ENCODE measurements at places on chromosomes 7 and 10.

- no peak for DNase-seq
These were observed at the start of gene ASB4 for GRCh38 chr7:95485391-95486123. TSS of gene ASB4 (plus strand) at chr7:95485943. CDS start at chr7:95485972, 29 bp downstream.

- DNase-seq: no peak
These were observed 5.4 kb downstream of the WDR86 start for GRCh38 chr7:151404216-151405011.

- DNase-seq: no peak
These were observed 18.2 kb downstream of the LIPF start for GRCh38 chr10:88682491-88682890.

GRCh38 chr10:43385412-43386004, 14.1 kb downstream of the FXYD4 start:
- DNase-seq: no peak

- no peak for DNase-seq
These were observed 1013.8 kb upstream of the MBL2 start for GRCh38 chr10:53786236-53786900.

DNA sequence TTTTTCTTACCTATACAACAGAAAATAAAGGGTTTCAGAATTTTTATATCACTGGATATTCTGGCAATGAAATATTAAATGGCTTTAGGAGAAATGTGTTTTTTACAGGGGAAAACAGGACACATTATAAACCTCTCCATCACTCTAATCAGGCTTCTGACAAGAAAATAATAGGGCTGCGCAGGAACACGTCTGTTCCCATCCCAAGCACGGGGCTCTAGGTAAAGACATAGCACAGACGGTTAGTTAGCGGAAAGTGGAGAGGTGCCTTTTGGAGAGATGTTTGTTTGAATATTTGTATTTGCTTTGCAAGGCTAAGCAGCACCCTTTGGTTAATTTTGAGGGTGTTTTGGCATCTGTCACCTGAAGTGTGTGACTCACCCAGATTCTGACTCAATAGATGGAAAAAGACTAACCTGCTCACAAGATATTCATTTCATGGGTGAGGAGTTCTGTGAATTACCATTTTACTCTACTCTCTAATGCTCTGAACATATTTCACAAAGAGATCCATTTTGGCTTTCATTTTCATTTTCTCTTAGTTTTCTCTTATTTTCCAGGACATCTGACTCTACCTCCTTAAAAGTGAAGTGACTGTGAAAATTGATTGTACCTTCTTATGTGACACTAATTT, 174.5 kb upstream of the AKR1E2 start:
- no peak for DNase-seq

- DNase-seq: no peak
These were observed 807.7 kb upstream of the ZWINT start for GRCh38 chr10:57168611-57169240.

DNA sequence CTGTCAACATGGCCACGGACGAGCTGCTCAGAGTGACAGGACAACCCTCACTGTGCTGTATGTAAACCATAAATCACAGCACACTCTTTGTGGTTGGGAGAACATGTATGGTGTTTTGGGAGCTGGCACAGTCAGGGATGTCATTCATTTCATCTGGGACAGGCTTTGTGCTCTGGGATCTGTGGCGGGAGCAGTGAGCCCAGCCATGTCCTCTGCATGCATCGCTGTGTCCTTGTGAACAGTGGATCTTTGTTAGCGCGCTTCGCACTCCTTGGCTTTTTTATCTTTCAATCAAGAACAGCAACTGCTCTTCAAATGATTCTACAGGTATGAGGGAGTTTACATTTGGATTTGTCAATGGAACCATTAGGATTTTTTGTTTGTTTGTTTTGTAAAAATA, 7.1 kb downstream of the CCM2 start:
- no peak for DNase-seq

GRCh38 chr10:126001576-126001975, 105.2 kb downstream of the FANK1 start:
- DNase-seq: no peak

GRCh38 chr10:61921143-61921542, 19.6 kb downstream of the ARID5B start:
- no peak for DNase-seq

- no peak for DNase-seq
These were observed 184.5 kb downstream of the GATA3 start for GRCh38 chr10:8238986-8239385.

DNA sequence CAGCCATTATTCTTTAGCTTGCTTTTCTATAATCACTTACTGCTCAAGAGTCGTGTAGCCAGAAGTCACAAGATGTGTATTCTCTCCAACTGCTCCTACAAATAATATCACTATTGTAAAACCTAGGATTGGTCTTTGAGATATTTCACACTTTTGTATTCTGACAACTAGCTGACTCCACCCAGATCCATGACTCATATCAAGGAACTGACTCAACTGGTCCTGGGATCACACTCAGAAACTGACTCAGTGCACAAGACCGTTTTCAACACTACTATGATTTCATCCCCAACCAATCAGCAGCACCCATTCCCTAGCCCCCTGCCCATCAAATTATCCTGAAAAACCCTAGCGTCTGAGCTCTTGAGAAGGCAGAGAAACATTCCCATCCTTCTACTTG, 56.5 kb upstream of the ORC5 start:
- no peak for DNase-seq

DNA sequence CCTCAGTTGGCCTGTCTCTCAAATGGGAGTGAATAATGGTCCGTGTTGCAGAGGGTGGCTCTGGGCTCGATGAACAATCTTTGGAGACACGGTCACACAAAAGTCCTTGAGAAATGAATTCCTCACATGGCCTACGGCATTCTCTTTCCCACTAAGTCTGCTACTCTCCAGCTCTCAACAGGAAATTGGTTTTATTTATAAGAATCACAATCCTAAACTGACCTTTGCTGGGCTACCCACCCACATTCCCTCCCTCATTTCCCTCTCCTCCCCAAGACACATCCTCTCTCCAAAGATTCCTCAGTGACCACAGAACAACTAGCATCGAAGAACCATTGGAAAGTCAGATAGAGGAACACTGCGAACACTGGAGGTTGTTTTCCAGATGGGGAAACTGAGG, 4.7 kb downstream of the AFAP1L2 start:
- DNase-seq: no peak

DNA sequence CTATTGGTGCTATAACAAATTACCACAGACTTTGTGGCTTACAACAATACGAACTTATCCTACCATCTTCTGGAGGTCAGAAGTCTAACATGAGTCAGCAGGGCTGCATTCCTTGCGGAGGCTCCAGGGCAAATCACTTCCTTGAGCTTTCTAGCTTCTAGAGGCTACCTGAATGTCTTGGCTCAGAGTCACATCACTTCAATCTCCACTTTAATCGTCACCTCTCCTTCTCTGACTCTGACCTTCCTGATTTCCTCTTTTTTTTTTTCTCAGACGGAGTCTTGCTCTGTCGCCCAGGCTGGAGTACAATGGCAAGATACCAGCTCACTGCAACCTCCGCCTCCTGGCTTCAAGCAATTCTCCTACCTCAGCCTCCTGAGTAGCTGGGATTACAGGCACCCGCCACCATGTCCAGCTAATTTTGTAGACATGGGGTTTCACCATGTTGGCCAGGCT, 44.6 kb upstream of the ANAPC16 start:
- no peak for DNase-seq

DNA sequence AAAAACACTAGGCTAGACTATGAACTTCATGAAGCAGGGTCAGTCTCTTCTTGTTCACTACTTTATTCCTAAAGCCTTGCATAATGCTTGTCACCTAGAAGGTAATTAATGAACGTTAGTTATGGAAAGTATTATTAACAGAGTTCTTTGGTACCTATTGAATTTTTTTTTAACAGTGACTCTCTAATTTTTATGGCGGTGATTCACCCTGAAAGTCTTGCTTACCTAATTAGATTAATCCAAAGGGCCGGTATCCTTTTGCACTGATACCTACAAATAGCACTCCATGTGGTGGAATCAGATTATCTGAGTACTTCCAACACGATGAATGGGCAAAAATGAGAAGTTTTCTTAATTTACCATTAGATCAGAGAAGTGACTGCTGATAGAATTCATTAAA, 31.7 kb downstream of the STAM start:
- DNase-seq: no peak

- no peak for DNase-seq
These were observed 75.0 kb downstream of the VPS50 start for GRCh38 chr7:93307131-93307660.

GRCh38 chr7:38507384-38507783, 123.8 kb downstream of the AMPH start:
- DNase-seq: no peak
